ENCODE measurements at places on chromosomes 5 and 9. TPM values are rescaled to one million over a fixed set of nuclear protein-coding genes. Genes with fewer than 3 reads are reported as not detected.

GRCh38 chr5:158942217-158942616 lies 157.5 kb downstream of the EBF1 start:
- DNase-seq = no peak

GRCh38 chr9:37908698-37909186 lies 4.8 kb upstream of the SLC25A51 start:
- no peak for DNase-seq

GRCh38 chr5:42759456-42759855 lies 2.8 kb downstream of the CCDC152 start:
- DNase-seq = no peak

DNA sequence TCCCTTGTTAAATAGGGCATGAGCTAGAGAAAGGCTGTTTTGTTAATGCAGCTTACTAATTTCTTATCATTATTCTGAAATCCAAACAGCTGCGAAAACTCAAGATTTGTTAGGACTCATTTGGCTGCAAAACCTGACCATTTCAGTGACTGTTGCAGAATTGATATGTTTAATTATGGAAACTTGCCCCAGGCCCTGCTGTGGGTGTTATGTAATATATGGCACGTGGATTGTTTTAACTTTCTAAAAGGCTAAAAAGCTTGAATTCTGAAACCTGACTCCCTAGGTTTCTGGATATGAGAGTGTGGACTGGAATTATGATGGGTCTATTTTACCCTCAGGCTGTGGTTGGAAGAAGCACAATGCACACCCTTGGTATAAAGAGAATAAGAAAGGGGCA lies 4.4 kb downstream of the IL9 start:
- DNase-seq = no peak

- DNase-seq = no peak
Measured at GRCh38 chr9:96844040-96844439, 10.3 kb downstream of the ZNF782 start.

DNA sequence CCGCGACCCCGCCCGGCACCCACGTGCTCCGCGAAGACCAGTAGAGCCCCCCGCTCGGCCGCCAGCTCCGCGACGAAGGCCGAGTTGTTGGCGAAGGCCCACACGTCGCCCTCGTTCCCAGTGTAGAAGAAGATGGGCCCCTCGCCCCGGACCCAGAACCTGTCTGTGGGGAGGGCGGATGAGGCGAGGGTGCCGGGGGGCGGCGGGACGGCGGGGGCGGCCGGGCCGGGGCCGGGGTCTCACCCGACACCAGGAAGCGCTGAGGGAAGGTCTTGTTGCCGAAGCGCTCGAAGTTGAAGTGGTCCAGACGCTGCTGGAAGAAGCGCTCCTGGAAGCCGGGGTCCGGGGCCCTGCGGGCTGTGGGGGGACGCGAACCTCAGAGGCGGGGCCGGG lies 317 bp downstream of the DPP7 start:
- DNase-seq = no peak

The SV2C gene
- 1.1 TPM for total RNA-seq
